ENCODE measurements at places on chromosomes 2 and 18.

- H3K27me3 ChIP-seq: no peaks in the 10 kb centered on the region
- H3K36me3 ChIP-seq: no peaks in the 10 kb centered on the region
- DNase-seq: no peak
- no peak overlapping the region for H3K27ac ChIP-seq
- H3K4me3 ChIP-seq: no peak overlapping the region
Measured at GRCh38 chr18:24009651-24010333, 4.8 kb upstream of the TTC39C start.

- no peaks in the 10 kb centered on the region for H3K36me3 ChIP-seq
- no peak overlapping the region for H3K27ac ChIP-seq
- no peak for DNase-seq
- H3K27me3 ChIP-seq: no peaks in the 10 kb centered on the region
- no peak overlapping the region for H3K4me3 ChIP-seq
Measured at GRCh38 chr18:75116165-75116564, 92.8 kb downstream of the PTGR3 start.

DNA sequence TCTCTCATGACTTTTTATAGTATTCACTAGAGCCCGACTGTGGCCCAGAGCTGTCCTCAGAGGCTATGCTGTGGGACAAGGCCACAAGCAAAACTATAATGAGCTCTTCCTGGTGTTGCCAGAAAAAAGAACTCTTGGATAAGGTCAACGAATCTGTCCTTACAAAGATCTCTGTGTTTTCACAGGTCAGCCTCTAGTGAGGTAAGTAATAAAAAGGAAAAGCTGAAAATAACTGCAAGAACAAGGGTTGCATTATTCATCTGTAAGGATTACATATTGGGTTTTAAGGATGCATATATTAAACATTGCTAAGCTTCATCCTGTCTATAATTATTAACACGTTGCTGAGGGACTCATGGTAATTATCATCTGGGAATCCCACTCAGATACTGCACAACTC is 62.8 kb upstream of the ATL2 start:
- peaks cover 23% of the 10 kb centered on the region for H3K4me1 ChIP-seq
- H3K27ac ChIP-seq: no peak overlapping the region
- no peak for DNase-seq

DNA sequence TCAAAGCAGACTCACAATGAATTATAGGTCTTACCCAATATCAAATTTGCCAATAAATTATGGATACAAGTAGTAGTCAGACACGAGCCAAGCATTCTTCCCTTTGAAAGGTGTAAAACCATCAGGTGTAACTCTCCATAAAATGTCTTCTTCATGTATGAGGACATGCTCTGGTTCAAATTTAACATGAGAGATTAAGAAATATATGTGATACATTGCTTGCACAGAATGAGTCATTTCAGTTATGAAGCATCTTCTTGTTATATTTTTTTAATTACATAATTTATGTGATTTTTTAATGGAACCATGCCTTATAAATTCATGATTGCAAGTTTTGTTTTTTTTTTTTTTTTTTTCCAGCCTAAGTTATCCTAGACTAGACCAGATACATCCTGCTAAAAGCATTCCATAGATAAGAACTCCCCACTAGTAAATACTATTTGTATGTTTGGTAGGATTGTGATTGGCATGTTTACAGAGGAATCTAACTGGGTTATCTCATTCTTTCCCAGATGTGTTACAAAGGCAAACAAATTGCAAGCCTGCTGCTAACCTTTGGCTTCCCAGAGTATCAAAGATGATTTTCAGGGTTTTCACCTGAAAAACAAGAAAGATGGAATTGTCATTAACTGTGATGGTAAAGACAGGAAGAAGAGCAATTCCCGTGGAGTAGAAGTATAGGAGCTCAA is 621.9 kb downstream of the XIRP2 start:
- H3K36me3 ChIP-seq: no peaks in the 10 kb centered on the region
- H3K27me3 ChIP-seq: no peaks in the 10 kb centered on the region
- H3K4me1 ChIP-seq: no peaks in the 10 kb centered on the region
- no peak overlapping the region for H3K27ac ChIP-seq

DNA sequence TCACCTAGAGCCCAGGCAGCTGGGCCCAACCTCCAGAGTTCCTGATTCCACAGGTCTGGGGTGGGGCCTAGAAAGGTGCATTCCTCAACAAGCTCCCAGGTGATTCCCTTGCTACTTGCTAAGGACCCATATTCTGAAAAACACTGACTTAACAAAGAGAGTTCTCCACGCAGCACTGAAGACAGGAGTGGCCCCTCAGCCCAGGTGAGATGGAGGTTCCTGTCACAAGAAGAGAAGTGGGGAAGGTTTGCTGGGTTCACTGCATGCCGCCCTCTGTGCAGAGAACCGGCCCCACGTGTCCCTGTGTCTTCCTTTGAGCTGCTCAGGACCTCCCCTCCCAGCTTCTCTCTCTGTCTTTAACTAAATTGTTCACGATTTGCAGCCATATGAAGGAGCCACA is 201.4 kb upstream of the DDX18 start:
- H3K27me3 ChIP-seq: no peaks in the 10 kb centered on the region
- no peak for DNase-seq
- H3K27ac ChIP-seq: no peak overlapping the region

DNA sequence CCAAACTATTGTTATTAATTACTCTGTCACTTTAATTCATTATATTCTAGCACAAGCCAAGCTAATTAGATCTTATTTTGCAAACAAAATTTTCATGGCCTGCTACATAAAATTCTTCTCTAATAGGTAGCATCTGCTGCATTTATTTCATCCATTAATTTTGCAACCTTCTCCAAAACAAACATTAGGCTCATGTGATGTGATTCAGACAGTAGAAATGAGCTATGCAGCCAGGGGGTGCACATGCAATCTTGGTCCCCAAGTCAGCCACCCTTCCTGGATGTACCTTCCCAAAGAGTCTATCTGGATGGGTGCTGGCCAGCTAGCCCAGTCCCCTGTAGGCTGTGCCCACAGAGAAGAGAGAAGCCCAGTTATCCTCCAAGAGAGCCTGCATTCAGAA is 242.1 kb upstream of the OSR1 start:
- no peaks in the 10 kb centered on the region for H3K27me3 ChIP-seq
- no peak for DNase-seq
- H3K27ac ChIP-seq: no peak overlapping the region
- H3K4me1 ChIP-seq: no peaks in the 10 kb centered on the region
- H3K36me3 ChIP-seq: no peaks in the 10 kb centered on the region

- no peak for DNase-seq
- H3K27ac ChIP-seq: no peak overlapping the region
- no peaks in the 10 kb centered on the region for H3K27me3 ChIP-seq
- H3K36me3 ChIP-seq: peaks cover 15% of the 10 kb centered on the region
Measured at GRCh38 chr2:144114760-144115159, 405.2 kb downstream of the ZEB2 start.

DNA sequence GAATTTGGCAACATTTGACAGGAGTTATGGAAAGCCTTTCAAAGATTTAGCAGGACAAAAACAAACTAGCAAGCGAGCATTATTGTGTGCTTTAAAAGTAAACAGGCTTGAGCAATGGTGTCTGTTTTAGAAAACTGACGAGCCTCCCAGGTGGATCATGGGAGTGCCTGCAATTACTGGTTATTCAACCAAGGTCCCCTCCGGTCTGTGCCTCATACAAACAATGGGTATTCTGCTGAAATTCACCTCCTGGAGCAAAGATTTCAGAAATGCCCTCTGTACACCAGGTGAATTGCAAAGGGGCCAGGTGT is 22.4 kb downstream of the RTP5 start:
- no peaks in the 10 kb centered on the region for H3K27me3 ChIP-seq
- peaks cover 2% of the 10 kb centered on the region for H3K36me3 ChIP-seq
- no peak for DNase-seq
- no peak overlapping the region for H3K27ac ChIP-seq
- H3K4me1 ChIP-seq: no peaks in the 10 kb centered on the region

- H3K36me3 ChIP-seq: no peaks in the 10 kb centered on the region
- no peak overlapping the region for H3K4me3 ChIP-seq
- no peak for DNase-seq
- no peaks in the 10 kb centered on the region for H3K27me3 ChIP-seq
- H3K4me1 ChIP-seq: no peaks in the 10 kb centered on the region
- no peak overlapping the region for H3K27ac ChIP-seq
Measured at GRCh38 chr2:191571163-191571769, 106.7 kb upstream of the NABP1 start.

GRCh38 chr18:37299471-37300304 is 265.9 kb downstream of the CELF4 start:
- H3K27ac ChIP-seq: no peak overlapping the region
- H3K4me3 ChIP-seq: no peak overlapping the region
- no peaks in the 10 kb centered on the region for H3K4me1 ChIP-seq
- no peaks in the 10 kb centered on the region for H3K36me3 ChIP-seq
- DNase-seq: no peak

- H3K4me3 ChIP-seq: no peak overlapping the region
- no peak overlapping the region for H3K27ac ChIP-seq
- no peaks in the 10 kb centered on the region for H3K4me1 ChIP-seq
- H3K27me3 ChIP-seq: no peaks in the 10 kb centered on the region
- no peak for DNase-seq
Measured at GRCh38 chr2:46813680-46814079, 101.9 kb downstream of the MCFD2 start.

GRCh38 chr2:210461401-210461800 is 15.2 kb downstream of the LANCL1 start:
- H3K36me3 ChIP-seq: peaks cover 36% of the 10 kb centered on the region
- DNase-seq: no peak
- no peak overlapping the region for H3K27ac ChIP-seq
- no peaks in the 10 kb centered on the region for H3K4me1 ChIP-seq

GRCh38 chr2:64632835-64633819 is 20.6 kb downstream of the SERTAD2 start:
- H3K27me3 ChIP-seq: no peaks in the 10 kb centered on the region
- H3K4me3 ChIP-seq: no peak overlapping the region
- DNase-seq: no peak
- no peaks in the 10 kb centered on the region for H3K4me1 ChIP-seq

DNA sequence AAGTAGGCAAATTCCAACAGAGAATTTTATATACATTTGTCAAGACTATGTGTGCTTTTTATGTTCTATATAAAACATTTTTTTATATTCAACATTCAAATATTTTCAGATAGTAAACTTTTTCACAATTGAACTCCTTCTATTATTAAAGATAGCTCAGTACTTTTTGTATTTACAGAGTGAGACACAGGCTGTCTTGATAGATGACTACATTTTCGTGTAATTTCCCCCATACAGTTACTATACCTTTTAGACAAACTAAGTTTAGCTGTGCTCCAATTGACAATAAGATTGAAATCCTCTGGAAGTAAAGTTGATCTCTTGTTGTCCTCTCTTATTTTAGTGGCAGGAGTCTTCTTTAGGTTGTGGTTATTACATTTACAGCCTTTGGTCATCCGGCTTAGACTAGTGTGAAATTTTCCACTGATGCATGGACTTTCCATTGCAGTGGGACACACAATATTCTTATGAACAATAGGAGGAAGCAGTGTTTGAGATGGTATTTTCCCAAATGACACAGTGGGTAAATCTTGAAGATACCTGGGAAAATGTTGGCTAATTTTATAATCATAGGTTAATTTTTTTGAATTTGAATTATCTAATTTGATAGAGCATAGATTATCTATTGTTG is 21.0 kb downstream of the ZSWIM2 start:
- H3K27me3 ChIP-seq: no peaks in the 10 kb centered on the region
- H3K4me1 ChIP-seq: no peaks in the 10 kb centered on the region
- DNase-seq: no peak
- H3K4me3 ChIP-seq: no peak overlapping the region

- no peaks in the 10 kb centered on the region for H3K36me3 ChIP-seq
- no peaks in the 10 kb centered on the region for H3K27me3 ChIP-seq
- H3K4me1 ChIP-seq: no peaks in the 10 kb centered on the region
- DNase-seq: no peak
Measured at GRCh38 chr2:43762286-43762685, 11.6 kb upstream of the DYNC2LI1 start.

DNA sequence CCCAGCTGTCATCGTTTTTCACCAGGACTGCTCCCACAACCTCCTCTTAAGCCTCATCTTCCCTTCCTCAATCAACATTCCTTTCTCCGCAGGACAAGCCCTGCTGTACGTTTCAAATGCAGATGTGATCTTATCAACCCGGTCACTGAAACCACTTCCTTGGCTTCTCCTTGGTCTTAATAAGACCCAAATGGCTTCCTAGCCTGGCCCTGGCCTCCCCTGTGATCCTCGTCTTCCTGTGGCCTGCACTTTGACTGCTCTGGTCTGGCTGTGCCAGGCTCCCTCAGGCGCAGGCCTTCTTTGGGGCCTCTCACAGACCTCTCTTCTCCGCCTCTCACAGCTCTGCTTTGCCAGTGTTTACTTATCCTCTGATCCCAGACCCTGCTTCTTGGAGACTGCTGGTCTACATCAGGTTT is 4.7 kb upstream of the ADNP2 start:
- no peaks in the 10 kb centered on the region for H3K27me3 ChIP-seq
- peaks cover 12% of the 10 kb centered on the region for H3K4me1 ChIP-seq
- H3K36me3 ChIP-seq: 0 out of 2 replicates have a peak, but pooled peaks cover 6% of the 10 kb centered on the region
- no peak overlapping the region for H3K27ac ChIP-seq

GRCh38 chr2:196590286-196590685 is 49.2 kb upstream of the CCDC150 start:
- no peak overlapping the region for H3K4me3 ChIP-seq
- no peak for DNase-seq
- H3K36me3 ChIP-seq: no peaks in the 10 kb centered on the region
- no peak overlapping the region for H3K27ac ChIP-seq

GRCh38 chr2:167471734-167472133 is 583.5 kb downstream of the XIRP2 start:
- no peak overlapping the region for H3K27ac ChIP-seq
- no peaks in the 10 kb centered on the region for H3K4me1 ChIP-seq
- H3K27me3 ChIP-seq: no peaks in the 10 kb centered on the region
- DNase-seq: no peak

GRCh38 chr2:127575185-127575765 is 39.8 kb downstream of the MYO7B start:
- no peaks in the 10 kb centered on the region for H3K27me3 ChIP-seq
- no peak for DNase-seq
- no peak overlapping the region for H3K27ac ChIP-seq
- no peaks in the 10 kb centered on the region for H3K4me1 ChIP-seq
- H3K4me3 ChIP-seq: no peak overlapping the region

GRCh38 chr18:55064760-55065159 is 105.5 kb upstream of the CCDC68 start:
- no peak for DNase-seq
- H3K36me3 ChIP-seq: no peaks in the 10 kb centered on the region
- H3K4me1 ChIP-seq: no peaks in the 10 kb centered on the region
- no peak overlapping the region for H3K27ac ChIP-seq
- H3K27me3 ChIP-seq: no peaks in the 10 kb centered on the region

DNA sequence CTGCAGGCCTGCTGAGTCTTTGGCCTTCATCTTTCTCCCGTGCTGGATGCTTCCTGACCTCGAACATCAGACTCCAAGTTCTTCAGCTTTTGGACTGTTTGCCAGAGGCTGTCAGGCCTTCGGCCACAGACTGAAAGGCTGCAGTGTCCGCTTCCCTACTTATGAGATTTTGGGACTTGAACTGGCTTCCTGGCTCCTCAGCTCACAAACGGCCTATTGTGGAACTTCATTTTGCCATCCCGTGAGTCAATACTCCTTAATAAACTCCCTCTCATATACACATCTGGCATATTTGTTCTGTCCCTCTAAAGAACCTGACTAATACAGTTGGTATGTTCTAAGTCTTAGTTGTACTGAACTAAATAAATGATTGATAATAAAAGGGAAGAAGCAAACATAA is 702.8 kb upstream of the LINC00305 start:
- DNase-seq: no peak
- no peaks in the 10 kb centered on the region for H3K27me3 ChIP-seq
- no peak overlapping the region for H3K27ac ChIP-seq
- H3K36me3 ChIP-seq: no peaks in the 10 kb centered on the region
- H3K4me3 ChIP-seq: no peak overlapping the region

Measured in H9 (cell line).